ENCODE measurements at places on chromosomes 12 and 14.
A peak's percentile ranks its signal among the peaks of the same experiment; 100 is the strongest.

DNA sequence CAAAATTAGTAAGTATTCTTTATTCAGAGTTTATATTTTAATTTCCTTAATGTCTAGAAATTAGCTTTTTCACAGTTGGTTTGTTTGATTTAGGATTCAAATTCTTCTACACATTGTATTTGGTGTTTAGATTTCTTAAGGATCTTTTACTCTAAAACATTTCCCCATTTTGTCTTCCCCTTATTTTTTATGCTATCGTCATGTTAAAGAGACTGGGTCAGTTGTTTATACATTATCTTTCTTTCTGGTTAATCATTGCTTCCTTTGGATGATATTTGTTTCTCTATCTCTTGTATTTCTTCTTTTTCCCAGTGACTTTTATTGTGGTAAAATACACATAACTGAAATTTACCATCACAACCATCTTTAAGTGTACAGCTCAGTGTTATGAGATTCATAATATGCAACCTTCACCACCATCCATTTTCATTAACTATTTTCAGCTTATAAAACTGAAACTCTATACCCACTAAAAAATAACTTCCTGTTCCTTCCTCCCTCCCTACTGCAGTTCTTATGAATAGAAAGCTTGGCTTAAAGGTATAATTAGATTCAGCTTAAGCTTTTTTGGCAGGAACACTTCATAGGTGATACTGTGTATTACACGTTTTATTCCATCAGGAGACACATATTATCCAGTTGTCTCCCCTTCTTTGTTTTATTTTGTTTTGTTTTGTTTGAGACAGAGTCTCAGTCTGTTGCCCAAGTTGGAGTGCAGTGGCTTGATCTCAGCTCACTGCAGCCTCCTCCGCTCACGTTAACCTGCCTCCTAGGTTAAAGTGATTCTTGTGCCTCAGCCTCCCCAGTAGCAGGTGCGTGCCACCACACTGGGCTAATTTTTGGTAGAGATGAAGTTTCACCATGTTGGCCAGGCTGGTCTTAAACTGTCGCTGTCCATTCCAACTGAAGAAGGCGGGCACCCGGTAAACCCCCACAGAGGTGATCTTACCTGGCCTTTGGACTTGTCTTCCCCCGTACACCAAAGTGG, 45.0 kb downstream of the NOPCHAP1 start:
- DNase-seq = peak; percentile 9

DNA sequence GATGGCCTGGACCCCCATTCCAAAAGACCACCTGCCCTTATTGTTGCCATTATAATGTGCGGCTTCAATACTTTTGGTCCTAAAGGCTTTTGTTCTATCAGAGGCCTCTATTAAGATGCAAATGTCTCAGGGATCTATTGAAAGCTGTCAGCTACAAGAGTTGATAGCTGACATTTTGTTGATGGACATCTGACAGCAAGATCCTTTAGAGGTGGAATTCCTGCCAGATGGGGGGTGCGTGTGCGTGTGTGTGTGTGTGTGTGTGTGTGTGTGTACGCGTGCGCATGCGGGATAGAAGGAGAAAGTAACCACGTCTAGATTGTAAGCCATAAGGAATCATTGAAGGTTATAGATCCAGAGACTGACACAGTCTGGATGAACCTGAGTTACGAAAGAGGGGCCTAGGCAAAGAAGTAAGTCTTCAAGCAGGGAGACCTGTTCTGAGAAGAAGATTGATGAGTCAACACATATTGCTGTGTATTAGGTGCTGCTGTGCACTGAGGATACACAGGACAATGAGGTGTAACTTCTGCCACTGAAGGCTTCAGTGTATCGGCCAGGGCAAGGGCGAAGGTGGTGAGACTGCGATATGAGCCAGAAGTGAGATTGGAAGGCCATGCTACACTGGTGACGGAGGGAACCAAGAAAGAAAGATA, 89.2 kb downstream of the PRMT8 start:
- no peak for DNase-seq

GRCh38 chr14:60532442-60532841, 23.5 kb downstream of the SIX6 start:
- DNase-seq = no peak

DNA sequence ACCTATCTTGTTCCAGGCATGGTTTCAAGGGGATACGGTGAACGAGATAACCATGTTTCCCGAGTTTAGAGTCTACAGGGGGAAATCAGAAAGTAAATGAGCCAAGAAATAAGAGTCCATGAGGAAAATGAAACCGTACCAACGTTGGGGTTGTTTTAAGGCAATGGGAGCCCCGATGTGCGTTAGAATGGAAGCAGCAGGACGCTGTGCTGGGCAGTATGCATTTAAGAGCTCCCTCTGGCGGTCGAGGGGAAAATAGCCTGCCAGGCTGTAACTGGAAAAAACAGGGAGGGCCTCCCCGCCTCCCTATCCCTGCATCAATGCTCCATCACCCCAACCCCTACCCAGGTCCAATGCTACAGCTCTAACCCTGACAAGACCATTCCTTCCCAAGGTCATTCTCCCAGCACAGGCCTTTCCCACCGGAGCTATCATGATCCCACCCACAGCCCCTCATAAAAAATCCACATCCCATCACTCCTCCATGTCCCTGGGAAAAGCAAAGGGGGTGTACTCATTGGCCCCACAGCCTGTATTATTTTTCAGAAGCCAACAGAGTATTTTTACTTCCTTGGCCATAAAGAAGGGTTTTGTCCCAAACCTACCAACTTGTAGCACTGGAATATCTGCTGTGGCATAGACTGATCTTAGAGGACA, 226.3 kb upstream of the NOS1 start:
- peak; percentile 38 for DNase-seq

GRCh38 chr14:80536456-80536855, 325.2 kb upstream of the DIO2 start:
- no peak for DNase-seq

DNA sequence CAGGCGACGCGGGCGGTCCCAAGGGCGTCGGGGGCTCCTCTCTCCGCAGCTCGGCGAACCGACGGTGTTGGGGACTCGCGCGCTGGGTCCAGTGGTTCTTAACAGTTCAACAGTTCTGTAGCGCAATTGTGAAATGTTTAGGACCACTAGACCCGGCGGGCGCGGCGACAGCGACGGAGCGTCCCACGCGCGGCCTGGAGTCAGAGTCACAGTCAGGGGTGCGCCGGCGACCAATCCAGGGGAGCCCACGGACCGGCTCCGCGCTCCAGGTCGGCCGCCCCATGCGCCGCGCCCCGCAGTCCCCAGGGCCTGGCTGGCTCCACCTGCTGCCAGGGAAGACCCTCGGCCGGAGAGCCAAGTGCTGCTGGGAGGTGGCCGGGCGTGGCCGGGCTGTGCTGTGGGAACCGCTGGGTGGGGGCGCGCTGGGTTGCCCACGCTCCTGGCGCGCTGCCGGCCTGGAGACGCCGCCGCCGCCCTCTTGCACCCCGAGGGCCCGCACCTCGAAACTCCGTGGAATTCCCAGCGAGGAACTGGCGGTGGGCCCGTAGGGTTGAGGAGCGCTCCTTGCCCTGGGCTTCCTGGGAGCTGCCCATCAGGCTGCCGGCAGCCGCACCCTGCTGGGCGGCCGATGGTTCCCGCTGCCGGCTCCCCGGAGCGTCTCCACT, 20.9 kb upstream of the KIF26A start:
- no peak for DNase-seq

- no peak for DNase-seq
These were observed 101.1 kb downstream of the OTOGL start for GRCh38 chr12:80200414-80200813.

GRCh38 chr14:72387726-72388125, 455.5 kb downstream of the RGS6 start:
- peak; percentile 53 for DNase-seq

- DNase-seq = no peak
These were observed 3.4 kb downstream of the TAS2R30 start for GRCh38 chr12:11130999-11131398.

GRCh38 chr14:102508774-102509745, 516 bp downstream of the ANKRD9 start:
- no peak for DNase-seq

GRCh38 chr14:33788161-33788560, 162.7 kb downstream of the EGLN3 start:
- no peak for DNase-seq

DNA sequence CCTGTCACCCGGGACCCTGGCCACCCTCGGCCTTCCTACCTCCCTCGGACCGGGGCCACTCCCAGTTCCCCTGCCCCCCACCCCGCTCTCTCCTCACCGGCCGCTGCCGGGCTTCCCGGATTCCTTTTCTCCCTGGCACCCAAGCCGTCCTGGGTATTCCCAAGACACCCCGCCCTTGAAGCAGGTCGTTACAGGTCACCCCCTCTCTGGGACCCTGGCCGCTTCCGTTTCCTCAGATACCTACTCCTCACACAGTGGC, 493 bp downstream of the NUMB start:
- DNase-seq = no peak

GRCh38 chr12:59318940-59319339, 276.9 kb upstream of the SLC16A7 start:
- DNase-seq = no peak

DNA sequence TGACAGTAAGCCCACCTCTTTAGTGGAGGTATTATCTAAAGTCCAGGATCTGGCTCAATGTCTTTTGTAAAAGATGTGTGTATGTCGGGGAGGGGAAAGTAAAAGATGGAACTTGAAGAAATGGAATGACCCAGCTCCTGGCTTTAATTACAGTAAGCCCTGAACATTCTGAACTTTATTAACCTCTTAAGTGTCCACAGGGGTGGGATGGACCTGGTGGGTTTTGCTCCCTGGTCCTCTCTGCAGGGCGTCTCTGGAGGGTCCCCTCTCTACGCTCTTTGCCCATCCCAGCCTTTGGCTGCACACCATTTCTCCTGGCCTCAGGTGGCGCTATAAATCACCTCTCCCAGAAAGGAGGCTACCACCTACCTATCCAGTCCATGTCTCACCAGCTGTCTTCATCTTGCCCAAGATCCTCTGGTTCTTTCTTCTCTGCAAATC, 3.7 kb upstream of the CISTR start:
- no peak for DNase-seq

DNA sequence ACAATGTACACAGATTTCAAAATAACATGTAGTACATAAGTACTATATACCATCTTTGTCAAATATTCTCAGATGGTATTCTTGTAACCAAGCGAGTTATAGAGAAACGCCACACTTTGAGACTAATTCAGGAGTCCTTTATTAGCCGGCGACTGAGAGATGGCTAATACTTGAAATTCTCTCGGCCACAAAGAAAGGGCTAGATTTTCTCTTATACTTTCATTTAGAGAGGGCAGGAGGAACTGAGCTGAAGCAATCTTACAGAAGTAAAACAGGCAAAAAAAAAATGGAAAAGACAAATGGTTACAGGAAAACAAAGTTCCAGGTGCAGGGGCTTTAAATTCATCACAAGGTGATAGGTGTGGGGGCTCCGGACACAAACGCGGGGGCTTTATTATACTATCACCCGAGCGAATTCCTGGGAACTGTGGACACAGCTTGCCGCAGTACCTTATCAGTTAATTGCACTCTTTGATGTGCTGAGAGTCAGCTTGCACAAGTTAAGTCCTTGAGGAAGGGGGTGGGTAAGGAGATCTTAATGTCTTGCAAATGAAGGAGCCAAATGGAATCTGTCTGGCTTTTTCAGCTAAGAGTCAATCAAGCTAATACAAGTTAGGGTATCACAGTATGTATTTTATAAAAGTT, 382.3 kb downstream of the KCNH5 start:
- DNase-seq = no peak

GRCh38 chr14:62692490-62693106, 352.7 kb downstream of the KCNH5 start:
- no peak for DNase-seq

DNA sequence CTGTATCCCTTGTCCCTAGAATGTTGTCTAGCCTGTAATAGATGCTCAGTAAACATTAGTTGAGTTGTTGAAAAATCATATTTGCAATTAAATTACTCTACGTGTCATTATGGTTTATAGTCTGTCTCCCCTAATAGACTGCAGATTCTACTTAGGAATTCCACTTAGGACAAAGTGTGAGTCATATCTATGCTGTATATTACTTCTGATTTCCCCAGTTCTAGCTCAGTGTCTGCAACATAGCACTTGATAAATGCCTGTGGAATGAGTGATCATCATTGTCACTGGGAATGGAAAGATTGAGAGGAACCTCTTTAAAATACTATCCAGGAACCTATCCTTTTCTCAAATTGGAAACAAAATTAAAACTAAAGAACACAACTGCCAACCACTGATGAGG, 99.3 kb downstream of the TBX5 start:
- no peak for DNase-seq

DNA sequence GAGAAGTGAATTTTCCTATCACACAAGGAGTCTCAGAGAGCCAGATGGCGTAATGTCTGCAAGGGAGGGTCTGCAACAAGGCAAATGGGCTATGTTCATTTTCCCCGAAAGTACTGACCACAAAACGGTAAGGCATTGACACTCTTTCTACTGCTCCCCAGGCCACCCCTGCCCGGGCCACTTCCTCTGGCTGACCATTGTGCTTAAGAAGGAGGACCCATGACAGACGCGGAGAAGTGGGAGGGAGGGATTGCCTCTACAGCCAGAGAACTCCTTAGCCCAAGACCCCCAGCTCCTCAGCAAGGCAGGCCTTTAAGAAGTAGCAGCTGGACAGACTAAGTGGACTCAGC, 1.2 kb downstream of the NCKAP5L start:
- no peak for DNase-seq

GRCh38 chr12:103909811-103910210, 20.4 kb upstream of the HSP90B1 start:
- DNase-seq = no peak

GRCh38 chr14:44379292-44379977, 127.6 kb downstream of the FSCB start:
- DNase-seq = no peak

DNA sequence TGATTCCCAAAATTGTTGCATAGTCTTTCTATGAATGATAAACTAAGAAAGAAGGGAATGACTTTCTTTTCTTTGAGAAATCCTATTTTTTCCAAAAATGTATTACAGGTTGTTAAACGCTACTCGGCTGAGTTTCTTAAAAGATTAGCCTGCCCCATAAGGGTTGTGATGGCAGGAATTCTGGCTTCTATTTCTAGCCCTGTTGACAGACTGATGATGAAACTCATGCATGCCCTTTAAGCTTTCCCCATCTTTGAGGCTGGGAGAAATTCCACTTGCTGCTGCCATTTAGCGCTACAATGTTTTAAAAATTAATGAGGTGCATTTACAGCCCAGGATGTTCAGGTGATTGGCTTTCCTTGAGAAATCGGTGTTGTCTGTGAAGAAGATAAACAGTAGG, 33.2 kb upstream of the RASSF3 start:
- no peak for DNase-seq

- no peak for DNase-seq
These were observed 12.0 kb downstream of the TMTC1 start for GRCh38 chr12:29771786-29772185.

GRCh38 chr12:117030187-117030900, 68.9 kb downstream of the TESC start:
- DNase-seq = no peak

All from Kasumi-1 (cell line).